ENCODE measurements at places on chromosomes 2 and 18. TPM values are rescaled to one million over a fixed set of nuclear protein-coding genes. Genes with fewer than 3 reads are reported as not detected.

LYPD1 gene
- polyA plus RNA-seq, result 4.3 TPM

TYMS gene
- polyA plus RNA-seq, result 92.1 TPM

ALKAL2 gene
- not detected for polyA plus RNA-seq

GRCh38 chr2:160931531-160931930 lies 228.7 kb upstream of the TANK start:
- no peak for DNase-seq

GRCh38 chr2:238427435-238428162 lies 872 bp downstream of the ASB1 start:
- no peak for DNase-seq

- DNase-seq, result no peak
Observed at GRCh38 chr2:179837408-179837807, 24.0 kb downstream of the ZNF385B start.

DNA sequence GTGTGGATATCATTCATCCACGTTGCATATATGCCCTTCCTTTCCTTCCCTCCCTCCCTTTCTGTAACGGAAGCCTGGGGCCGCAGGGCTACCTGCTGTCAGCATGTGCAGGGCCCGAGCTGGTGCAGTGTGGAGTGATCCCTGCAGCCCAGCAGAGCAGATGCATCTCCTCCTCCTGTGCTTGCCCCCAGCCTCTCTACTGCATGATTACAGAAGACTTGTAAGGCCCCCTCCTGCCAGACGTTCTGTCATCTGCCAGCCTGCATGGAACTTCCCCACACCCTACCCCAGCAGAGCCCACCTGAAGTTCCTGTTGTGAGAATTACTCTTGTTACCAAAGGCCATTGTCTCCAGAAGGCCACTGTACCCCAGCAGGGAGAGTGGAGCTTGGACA lies 67.5 kb upstream of the FOSL2 start:
- peak; percentile 32 for DNase-seq

- DNase-seq, result no peak
Observed at GRCh38 chr2:197677056-197677455, 1.7 kb upstream of the RFTN2 start.

DNA sequence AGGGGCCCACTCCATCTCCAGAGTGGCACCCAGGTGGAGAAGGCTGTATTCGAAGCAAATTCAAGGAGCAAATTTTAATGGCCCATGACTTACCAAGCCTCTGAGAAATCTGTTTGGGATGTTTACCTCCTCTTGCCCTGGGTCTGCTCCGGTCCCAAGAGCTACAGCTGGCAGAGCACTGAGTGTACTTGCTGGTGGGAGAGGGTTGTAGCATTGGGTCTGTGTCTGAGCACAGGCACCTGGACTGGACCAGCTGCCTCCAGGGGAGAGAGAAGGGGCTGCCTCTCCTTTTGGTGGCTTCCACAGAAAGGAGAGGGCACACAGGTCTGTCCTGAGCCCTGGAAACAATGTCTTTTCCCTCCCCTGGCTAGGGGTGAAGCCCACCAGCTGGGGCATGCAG lies 9.8 kb downstream of the EN1 start:
- no peak for DNase-seq
